ENCODE measurements at places on chromosomes 2 and 18.

GRCh38 chr2:225103737-225104141 is 61.5 kb upstream of the DOCK10 start:
- no peak for DNase-seq

DNA sequence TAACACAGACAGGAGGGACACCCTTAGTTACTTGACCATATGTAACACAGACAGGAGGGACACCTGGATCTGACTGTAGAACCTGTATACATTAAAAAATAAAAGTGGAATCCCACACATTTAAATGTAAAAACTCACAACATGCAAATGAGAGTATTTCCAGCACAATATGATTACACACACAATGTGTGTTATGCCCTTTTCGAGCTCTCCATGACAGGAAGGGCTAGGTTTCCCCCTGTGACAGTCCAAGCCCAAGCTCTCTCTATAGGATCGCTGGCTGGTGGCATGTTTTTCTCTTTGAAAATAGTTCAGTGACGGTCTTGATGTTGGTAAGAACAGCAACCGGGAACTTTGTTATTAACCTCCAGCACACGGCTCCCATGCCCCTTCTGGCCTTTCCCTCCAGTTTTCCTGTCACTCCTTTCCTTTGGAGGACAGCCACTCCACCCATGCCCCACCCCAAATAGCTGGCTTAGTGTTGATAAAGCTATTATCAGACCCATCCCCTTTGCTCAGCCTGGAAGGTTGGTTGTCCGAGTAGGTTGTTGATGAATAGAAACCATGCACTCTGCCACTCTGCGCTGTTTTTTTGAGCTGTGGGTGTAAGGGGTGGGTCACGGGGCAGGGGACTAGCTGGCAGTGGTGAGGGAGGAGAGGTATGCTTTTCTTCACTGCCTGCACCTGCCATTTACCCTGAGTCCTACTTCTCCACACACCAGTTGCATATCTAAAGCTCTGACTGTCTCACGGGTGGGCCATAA is 2.7 kb downstream of the RASGRP3 start:
- DNase-seq, result no peak

- DNase-seq, result peak; percentile 27
Observed at GRCh38 chr2:39216346-39217191, 27.2 kb downstream of the CDKL4 start.

GRCh38 chr2:46187112-46187618 is 110.0 kb upstream of the EPAS1 start:
- no peak for DNase-seq

DNA sequence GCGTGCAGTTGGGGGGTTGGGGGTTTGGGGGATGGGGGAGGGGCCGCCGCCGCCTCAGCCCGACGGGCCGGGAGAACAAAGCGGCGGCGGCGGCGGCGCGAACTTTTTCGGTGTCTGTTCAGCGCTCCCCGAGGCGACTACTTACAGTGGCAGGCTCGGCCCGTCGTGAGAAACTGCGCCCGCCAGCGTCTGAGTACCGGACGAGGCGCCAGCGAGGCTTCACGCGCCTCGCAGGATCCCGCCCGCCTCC is 172 bp downstream of the PRKD3 start:
- no peak for DNase-seq

DNA sequence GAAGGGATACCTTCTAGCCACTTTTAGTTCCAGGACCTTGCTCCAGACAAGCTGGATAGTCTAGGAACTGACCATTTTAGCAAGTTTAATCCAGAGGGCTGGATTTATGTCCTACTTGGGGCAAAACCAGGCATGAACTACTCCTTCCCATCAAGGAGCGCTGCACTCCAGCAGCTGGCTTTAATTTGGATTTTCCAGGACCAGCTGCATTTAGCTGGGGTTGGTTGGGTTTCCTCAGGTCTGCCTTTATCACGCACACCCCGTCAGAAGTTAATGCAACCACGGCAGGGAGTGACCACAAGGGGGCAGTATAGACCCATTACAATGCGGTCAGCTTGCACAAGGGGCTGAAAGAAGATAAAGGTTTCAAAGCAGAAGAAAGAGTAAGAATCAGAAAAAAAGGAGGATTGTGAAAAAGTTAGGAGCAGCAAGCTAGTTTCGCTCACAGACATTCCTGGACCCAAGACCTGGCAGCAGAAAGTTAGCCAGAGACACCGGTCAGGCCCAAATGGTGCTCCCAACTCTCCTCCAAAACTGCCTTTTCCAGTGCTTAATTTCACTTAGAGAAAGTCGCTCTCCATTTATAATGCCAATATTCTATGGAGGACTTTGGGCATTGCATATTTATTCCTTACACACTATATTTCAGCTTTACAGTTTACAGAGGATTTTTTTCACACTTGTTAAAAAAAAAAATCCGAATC is 40.1 kb downstream of the SLC4A1AP start:
- peak; percentile 69 for DNase-seq

DNA sequence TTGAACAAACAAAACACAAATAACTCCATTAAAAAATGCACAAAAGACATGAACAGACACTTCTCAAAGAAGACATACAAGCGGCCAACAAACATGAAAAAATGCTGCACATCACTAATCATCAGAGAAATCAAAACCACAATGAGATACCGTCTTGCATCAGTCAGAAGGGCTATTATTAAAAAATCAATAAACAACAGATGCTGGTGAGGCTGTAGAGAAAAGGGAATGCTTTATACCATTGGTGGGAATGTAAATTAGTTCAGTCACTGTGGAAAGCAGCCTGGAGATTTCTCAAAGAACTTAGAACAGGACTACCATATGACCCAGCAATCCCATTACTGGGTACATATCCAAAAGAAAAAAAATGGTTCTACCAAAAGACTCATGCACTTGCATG is 37.8 kb downstream of the GPR155 start:
- DNase-seq, result no peak

GRCh38 chr2:163656622-163657280 is 79.1 kb downstream of the FIGN start:
- DNase-seq, result no peak

DNA sequence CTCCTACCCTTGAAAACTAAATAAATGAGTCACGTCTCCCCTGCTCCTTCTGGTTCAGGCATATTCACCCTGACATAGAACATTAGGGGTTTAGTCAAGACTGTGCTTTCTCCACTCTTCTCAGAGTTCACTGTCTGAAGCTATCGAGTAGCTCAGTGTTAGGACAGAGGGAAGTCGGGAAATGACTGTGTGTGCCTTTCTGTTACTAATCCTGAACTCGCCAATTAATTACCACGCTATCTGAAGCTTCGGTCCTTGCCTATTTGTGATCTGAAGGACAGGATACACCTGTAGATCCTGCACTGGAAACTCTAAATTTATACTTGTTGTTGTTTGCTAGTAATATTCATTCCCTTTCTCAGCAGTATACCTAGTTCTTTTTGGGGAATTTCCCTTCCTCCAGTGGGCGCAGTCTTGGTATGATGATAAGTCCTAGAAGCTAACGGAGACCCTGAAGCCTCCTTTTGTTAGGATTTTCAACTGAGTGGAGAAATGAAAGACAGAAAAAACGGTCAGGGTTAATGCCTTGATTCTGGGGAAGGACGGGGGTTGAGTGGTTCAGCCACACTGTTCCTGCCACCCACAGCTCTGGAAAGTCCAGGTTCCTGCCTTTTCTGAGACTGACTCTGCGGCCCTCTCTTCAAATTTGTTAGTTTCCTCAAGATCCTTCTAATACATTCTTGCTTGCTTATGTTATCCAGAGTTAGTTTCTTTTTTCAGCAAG is 218.0 kb downstream of the DLGAP1 start:
- no peak for DNase-seq

- DNase-seq, result no peak
Observed at GRCh38 chr2:192064459-192064858, 130.3 kb downstream of the TMEFF2 start.

GRCh38 chr2:203061346-203061745 is 46.7 kb downstream of the NBEAL1 start:
- no peak for DNase-seq

DNA sequence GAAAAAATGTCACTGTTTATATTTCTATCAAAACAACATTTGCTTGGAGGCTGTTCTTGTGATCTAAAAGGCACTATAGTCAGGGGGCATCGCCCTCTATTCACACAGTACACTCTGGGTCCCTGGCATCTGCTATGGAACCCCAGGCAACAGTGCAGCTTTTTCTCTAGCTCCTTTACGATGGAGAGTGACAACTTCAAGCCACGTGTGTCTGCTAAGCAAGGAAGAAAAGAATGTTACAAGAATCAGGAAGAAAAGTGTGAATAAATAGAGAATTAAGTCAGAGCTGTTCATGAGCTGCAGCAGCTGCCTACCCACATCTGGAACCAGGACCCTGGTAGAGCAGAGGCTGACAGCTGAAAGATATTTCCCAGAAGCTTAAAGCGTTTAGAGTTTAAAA is 11.2 kb downstream of the RND3 start:
- no peak for DNase-seq

DNA sequence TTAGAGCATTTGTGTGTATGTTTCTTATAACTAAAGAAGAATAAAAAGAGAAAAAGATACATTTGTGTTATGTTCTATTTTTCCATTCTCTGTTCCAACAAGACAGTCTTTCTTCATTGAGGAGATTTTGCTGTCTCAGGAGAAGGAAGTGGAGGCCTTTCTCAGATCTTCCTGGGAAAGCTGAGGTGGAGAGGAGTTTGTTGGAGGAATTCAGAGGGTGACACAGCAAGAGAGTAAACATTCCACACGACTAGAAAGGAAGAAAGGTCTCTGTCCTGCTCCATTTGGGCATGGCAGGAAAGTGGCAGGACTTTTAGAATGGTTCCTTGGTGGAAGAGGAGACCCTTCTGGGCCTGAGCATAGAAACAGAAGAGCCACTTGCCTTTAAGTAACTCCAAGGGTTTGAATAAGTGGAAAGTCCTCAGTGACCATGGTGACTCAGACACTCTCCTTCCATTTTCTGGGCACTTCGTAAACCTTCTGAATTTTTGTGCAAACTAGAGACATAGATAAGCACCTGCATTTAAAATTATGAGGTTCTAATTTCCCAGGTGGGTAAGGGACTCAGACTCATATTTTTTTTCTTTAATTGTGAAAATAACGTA is 52.3 kb upstream of the COL5A2 start:
- no peak for DNase-seq

GRCh38 chr2:17059458-17059857 is 393.8 kb upstream of the CYRIA start:
- DNase-seq, result no peak

GRCh38 chr2:196174404-196174803 is 3.0 kb upstream of the STK17B start:
- no peak for DNase-seq
